Stimulated activated CD4-positive, alpha-beta T cell treated with anti-CD3 and anti-CD28 coated beads, Interleukin-1b, Interleukin-23, amount 100 ng/mL, for 48 hours (primary cell): ENCODE measurements at places on chromosomes 4 and X.

DNA sequence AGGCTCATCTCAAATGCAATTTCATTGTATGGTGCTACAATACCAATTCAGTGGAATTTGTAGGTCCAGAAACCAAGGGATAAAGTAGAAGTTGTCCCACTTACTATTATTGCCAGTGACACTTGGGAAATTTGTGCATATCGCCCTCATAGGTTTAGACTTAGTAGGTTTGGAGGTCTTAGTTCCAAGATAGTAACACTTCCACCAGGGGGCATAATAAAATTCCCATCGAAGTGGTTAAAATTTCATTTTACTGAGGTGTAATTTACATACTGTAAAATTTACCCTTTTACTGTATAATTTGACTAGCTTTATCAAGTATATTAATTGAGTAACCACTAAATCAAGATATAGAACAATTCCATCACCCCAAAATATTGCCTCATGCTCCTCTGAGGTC is 174.6 kb downstream of the INPP4B start:
- no peak for DNase-seq

- DNase-seq = no peak
Observed at GRCh38 chr4:71518283-71518989, 179.6 kb downstream of the SLC4A4 start.

GRCh38 chr4:42906341-42906740 is 13.8 kb downstream of the GRXCR1 start:
- DNase-seq = no peak

DNA sequence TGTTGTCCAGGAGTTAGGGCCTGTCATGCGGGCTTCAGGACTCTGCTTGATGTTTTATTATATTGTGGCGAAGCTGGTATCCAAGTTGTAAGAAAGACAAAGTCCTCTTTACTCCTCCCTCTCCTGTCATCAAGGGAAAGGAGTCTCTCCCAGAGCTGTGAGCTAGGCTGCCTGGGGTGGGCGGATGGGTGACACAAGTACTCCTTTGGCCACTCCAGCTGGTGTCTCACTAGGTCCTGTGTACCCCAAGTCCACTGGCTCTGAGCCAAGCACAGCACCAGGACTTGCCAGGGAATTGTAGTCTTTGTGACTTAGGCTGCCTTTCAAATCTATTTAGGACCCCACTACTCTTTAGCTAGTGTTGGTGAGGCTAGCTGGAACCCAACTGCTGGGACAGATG is 36.7 kb upstream of the RPS6KA6 start:
- no peak for DNase-seq

- DNase-seq = no peak
Observed at GRCh38 chr4:144787365-144788258, 141.7 kb downstream of the HHIP start.

- DNase-seq = no peak
Observed at GRCh38 chr4:87881115-87881514, 48.3 kb downstream of the MEPE start.

- no peak for DNase-seq
Observed at GRCh38 chr4:103915224-103915869, 195.6 kb upstream of the TACR3 start.

DNA sequence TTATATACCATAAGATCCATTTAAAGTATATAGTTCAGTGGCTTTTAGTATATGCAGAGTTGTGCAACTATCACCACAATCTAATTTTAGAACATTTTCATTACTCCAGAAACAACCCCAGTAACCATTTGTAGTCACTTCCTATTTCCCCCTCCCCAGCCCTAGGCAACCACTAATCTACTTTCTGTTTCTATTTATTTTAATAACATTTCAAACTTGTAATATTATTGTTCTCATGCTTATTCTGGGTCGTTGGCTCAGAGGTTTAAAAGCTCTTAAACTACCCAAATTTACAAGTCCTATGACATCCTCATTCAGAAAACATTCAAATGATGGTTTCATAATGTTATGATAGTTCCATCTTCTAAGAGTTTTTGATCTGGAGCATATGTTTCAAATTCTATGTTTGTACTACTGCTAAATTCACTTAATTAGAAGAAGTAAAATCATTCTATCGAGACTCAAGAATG is 18.4 kb downstream of the XIAP start:
- no peak for DNase-seq

DNA sequence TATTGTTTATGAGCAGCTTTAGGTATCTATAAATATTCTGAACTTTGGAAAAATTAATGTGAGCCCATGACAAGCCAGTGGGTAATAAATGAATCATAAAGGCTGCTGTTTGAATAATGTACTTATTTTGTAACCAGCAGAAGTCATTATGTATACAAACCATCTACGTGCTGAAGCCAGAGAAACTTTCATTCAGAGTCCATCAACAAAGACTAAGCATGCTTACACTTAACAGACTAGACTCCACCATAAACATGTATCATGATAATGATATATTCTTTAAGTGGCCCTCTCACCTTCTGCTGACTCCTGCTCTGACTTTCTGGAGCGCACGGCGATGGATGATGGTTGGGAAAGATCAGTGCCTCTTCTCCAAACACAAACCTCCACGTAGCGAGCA is 72.0 kb downstream of the SMARCA5 start:
- DNase-seq = no peak

- no peak for DNase-seq
Observed at GRCh38 chrX:8731559-8732395, at the start of gene ANOS1. Gene ANOS1 (minus strand): TSS chrX:8732137. CDS start chrX:8732036, 101 bp downstream.

GRCh38 chrX:22934640-22935039 is 65.1 kb upstream of the DDX53 start:
- DNase-seq = no peak

GRCh38 chr4:164207460-164207859 is 546.5 kb upstream of the SMIM31 start:
- DNase-seq = no peak
